GM23248 (cell line): ENCODE measurements at places on chromosomes 2 and 18.

- no peak for DNase-seq
Observed at GRCh38 chr2:123597988-123598387, 427.1 kb upstream of the CNTNAP5 start.

DNA sequence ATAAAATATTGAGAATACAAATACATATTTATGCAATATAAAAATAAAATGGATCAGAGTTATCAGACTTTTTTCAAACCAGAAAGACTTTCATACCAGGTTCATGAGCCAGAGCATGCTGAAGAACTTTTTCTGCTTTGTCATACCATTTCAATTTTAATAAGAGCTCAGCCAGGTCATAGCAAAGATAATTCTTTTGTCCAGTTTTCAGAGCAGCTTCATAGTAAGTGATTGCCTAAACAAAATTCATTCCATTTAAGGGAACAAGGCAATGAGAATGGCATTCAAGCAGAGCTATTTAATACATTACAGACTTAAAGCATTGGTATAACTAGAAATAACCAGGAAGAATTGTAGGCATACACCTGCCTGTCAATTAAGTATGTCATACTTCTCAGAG lies 42.3 kb downstream of the TTC21B start:
- peak; percentile 71 for DNase-seq

DNA sequence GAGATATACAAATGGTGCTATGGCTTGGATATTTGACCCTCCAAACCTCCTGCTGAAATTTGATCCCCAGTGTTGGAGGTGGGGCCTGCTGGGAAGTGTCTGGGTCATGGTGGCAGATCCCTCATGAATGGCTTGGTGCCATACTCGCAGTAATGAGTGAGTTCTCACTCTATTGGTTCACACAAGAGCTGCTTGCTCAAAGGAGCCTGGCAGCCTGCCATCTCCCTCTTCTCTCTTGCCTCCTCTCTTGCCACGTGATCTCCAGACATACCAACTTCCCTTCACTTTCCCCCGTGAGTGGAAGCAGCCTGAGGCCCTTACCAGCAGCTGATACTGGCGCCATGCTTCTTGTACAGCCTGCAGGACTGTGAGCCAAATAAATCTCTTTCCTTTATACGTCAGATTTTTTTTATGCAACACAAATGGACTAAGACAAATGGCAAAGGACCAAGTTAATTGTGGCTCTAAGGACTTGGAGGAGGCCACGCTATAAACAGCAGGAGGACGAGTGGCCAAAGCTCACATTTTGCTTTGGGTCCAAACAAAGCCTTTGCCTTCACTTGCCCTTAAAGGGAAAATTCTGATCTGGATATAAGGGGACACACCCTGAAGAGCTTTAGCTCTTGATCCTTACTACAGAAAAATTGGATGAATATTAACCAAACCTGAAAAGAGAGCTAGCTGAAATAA lies 214.7 kb downstream of the SS18 start:
- no peak for DNase-seq

- DNase-seq, result no peak
Observed at GRCh38 chr2:227285741-227286236, 39.3 kb upstream of the MFF start.

DNA sequence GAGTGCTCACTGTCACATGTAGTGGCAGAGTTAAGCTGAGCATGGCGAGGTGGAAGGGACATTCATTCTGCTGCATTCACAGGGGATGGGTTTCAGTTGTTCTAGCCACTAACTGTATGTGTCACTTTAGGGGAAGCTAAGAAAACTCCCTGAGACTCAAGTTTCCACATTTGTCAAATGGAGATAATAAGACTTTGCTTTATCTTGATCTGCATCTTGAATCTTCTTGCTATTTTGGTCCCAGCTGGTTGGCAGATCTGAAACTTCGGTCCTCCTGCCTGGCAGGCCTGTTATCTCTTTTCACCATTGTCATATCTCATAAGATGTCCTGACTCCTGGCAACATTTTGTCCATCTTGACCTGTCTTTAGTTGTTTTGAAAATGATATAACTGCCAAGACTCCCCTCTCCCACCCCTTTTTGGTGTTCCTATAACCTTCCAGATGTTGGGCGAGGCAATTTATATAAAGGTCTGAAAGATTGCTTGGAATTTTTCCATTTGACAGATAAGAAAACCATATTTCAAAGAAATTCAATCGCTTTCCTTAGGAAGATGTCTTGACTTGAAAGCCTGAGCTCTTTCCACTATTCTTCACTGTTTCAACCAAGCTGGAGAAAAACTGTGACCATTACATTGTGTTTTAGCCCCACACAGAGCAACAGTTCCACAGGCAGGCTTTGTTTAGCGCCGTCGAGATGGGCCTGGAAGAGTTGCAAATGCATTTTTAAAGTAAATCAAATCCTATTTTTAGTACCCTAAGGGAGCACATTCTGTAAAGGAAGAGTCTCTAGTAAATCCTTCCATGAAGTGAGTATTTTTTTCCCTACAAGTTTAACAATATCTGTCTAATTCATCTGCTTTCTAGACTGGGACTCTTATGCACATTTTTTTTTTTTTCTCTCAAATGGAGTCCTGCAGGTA lies 33.4 kb downstream of the MYCN start:
- DNase-seq, result no peak

DNA sequence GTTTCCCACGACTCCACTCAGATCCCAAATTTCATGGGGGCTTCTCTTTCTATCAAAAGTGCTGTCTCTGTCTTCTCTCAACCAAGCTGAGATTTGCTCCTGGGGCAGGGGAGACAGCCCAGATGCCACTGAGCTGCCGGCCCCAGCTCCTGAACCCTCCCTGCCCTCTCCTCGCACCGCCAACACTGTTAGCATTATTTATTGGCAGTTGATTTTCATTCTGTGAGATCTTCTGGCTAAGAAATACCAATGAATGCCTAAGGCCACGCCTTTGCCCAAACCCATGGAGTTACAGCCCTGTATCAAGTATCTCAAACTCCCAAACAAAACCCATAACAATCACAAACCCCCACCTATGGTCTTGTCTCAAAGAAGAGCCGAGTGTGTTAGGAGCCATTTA lies 153.0 kb upstream of the TWIST2 start:
- DNase-seq, result no peak

- no peak for DNase-seq
Observed at GRCh38 chr2:42569883-42570282, 1.5 kb downstream of the MTA3 start.

DNA sequence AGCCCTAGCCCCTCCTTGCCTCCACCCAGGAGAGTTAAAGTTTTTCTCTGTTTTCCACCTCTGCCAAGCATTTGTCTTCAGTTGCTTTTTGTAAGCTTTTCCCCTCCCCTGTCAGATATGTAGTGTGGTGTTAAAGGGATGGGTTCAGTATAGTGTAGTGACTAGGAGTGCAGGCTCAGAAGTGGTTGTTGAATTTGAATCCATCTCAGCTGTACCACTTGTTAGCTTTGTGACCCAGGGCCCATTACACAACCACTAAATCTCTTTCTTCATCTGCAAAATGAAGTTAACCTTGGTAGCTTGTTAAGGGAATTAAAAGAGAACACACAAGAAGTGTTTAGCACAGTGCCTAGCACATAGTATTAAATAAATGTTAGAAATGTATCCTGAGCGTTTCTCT lies 56.9 kb downstream of the MAP3K20 start:
- no peak for DNase-seq

GRCh38 chr18:57727952-57728807 lies 74.9 kb downstream of the ATP8B1 start:
- peak; percentile 27 for DNase-seq

- no peak for DNase-seq
Observed at GRCh38 chr2:80244905-80245584, 59.5 kb downstream of the LRRTM1 start.

- peak; percentile 60 for DNase-seq
Observed at GRCh38 chr2:152505495-152505906, 170.5 kb downstream of the FMNL2 start.

GRCh38 chr18:42131066-42131929 lies 176.3 kb downstream of the PIK3C3 start:
- DNase-seq, result no peak

GRCh38 chr2:172305066-172305465 lies 122.3 kb upstream of the ITGA6 start:
- DNase-seq, result no peak

DNA sequence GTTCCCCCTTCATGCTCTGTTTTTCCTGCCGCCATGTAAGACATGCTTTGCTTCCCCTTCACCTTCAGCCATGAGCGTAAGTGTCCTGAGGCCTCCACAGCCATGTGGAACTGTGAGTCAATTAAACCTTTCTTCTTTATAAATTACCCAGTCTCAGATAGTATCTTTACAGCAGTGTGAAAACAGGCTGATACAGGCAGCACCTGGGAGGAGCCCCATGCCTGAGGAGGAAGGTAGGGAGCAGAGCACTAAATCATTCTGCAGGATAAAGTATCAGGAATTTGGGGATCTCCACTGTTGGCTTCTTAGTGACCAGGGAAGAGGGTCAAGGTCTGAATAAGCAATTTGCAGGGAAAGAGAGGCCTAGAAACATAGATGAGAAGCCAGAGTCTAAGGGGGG lies 78.0 kb downstream of the KCNF1 start:
- no peak for DNase-seq
